ENCODE measurements at places on chromosomes 16 and 17.
A peak's percentile ranks its signal among the peaks of the same experiment; 100 is the strongest.

GRCh38 chr17:46842835-46843234 is 8.5 kb upstream of the WNT9B start:
- no peak for DNase-seq

GRCh38 chr16:31404353-31405064 is 11.4 kb downstream of the ITGAD start:
- DNase-seq = no peak

DNA sequence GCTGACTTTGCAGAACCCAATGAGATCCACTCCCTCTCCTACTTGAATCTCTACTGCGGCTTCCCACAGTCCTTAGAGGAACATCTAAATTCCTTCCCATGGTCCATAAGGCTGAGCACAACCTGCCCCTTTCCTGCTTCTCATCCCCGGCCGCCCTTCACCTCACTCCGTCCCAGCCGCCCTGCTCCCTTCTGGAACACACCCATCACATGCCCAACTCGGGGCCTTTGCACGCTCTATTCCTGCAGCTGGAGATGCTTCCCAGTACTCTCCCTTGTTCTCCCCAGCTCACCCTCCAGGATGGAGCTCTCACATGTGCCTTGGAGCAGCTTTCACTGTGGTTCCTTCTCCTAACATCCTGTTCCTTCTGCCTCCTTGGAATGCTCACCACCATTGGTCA is 23.6 kb downstream of the NKD1 start:
- DNase-seq = no peak

GRCh38 chr16:3922241-3922640 is 41.7 kb upstream of the CREBBP start:
- DNase-seq = no peak

DNA sequence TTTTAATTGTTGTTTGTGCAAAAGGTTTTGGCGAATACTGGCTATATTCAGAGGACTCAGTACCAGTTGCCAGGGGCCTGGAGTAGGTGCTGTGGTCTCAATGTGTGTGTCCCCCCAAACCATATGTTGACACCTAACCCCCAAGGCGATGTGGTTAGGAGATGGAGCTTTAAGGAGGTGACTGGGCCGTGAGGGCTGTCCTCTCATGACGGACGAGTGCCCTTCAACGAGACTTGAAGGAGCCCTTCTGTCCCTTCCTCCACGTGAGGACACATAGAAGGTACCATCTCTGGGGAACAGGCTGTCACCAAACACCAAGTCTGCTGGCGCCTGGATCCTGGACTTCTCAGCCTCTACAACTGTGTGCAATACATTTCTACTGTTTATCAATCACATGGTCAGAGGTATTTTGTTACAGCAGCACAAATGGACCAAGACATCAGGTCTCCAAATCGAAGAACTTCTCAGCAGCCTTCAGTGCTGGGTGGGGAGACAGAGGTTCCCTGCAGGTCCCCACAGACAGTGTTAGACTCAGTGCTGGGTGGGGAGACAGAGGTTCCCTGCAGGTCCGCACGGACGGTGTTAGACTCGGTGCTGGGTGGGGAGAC is 24.8 kb upstream of the METRNL start:
- no peak for DNase-seq

DNA sequence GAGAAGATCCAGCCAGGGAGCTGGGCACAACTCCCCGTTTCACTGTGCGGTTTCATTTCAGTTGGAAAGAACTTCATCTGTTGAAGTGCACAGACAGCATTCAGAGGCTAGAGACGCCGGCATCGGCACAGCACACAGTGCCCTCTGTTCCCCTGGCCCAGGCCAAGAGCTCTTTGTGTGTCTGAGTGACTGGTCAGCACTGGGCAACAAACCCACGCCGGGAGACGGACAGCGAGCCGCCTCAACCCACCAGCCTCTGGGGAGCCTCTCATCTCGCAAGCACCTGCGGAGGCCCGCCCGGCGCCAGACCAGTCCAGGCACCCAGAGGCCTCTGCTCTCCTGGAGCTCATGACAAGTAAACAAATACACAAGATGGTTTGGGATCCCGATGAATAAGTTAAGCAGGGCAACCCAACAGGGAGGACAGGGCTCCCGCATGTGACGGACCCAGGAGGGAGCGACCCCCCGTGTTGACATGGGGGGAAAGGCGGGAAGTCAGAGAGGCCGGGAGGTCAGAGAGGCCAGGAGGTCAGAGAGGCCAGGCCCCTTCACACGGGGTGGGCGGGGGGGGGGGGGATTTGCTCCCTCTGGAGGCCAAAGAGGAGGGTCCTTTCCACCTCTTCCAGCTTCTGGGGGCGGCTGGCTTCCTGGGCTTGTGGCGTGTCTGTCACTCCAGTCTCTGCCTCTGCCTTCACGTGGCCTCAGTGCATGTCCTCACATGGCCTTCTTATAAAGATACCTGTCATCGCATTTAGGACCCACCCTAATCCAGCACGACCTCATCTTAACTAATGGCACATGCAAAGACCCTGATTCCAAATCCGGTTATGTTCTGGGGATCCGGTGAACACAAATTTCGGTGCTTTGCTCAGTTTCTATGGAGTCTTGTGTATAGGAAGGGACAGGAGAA is 25.8 kb upstream of the KLHDC4 start:
- DNase-seq = peak; percentile 34

DNA sequence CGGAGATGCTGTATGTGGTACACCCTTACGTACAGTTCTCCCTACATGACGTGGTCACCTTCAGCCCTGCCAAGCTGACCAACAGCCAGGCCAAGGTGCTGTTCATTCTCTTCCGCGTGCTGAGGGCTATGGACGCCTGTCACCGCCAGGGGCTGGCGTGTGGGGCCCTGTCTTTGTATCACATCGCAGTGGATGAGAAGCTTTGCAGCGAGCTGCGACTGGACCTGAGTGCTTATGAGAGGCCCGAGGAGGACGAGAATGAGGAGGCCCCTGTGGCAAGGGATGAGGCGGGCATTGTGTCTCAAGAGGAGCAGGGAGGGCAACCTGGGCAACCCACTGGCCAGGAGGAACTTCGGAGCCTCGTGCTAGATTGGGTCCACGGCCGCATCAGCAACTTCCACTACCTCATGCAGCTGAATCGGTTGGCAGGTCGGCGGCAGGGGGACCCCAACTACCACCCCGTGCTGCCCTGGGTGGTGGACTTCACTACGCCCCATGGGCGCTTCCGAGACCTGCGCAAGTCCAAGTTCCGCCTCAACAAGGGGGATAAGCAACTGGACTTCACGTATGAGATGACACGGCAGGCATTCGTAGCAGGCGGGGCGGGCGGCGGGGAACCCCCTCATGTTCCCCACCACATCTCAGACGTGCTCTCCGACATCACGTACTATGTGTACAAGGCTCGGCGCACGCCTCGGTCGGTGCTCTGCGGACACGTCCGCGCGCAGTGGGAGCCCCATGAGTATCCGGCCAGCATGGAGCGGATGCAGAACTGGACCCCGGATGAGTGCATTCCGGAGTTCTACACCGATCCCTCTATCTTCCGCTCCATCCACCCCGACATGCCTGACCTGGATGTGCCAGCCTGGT is 1.4 kb downstream of the WDR81 start:
- DNase-seq = no peak
